Stimulated activated CD8-positive, alpha-beta memory T cell treated with anti-CD3 and anti-CD28 coated beads, Interleukin-15, amount 100 ng/mL, for 4 hours (primary cell): ENCODE measurements at places on chromosomes 12 and 14.

DNA sequence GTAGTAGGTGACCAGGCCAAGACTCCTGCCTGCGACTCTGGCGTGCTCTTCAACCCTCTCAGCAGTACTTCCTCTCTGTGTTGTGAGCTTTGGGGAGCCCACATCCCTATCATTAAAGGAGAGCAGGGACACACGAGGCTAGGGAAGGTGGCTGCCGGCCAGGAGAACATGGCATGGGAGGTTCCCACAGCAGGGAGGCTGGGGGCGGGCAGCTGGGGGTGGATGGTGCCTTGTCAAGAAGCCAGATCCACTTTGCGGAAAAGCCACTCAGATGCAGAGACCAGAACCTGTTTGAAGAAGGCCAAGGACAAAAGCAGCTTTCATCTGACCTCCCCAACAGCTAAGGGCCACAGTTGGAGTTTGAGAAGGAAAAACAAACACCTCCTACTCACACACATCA, 198.6 kb downstream of the BCL11B start:
- DNase-seq = no peak

DNA sequence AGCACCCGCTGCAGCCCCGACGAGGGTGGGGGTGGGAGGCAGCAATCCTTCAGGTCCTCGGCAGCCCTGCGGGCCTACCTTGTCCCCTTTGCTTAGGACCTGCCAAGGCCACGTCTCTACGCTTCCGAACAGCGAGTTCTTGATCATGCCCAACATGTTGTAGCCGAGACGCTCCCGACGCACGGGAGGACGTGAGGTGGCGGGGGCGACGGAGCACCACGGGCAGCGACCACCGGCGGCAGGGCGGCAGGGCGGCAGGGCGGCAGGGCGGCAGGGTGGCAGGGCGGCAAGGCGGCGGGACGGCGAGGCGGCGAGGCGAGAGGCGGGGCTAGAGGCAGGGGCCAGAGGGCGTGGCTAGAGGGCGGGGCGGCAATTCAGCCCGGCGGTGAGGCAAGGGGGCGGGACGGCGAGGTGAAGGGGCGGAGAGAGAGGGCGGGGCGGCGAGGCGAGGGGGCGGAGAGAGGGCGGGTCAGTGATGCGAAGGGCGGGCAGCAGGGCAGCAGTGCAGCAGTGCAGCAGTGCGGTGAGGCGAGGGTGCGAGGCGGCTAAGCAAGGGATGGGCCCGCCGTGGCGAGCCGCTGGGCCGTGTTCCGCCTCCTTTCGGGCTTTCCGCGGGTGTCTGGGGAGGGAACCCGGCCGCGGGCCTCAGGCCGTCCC, at the start of gene HEBP1:
TSS of gene HEBP1 (minus strand) at position 307 of the 657 bp plus-strand sequence. CDS start at position 156, 151 bp downstream.
- peak; percentile 88 for DNase-seq

GRCh38 chr14:89625731-89626232, 208.7 kb upstream of the FOXN3 start:
- no peak for DNase-seq

DNA sequence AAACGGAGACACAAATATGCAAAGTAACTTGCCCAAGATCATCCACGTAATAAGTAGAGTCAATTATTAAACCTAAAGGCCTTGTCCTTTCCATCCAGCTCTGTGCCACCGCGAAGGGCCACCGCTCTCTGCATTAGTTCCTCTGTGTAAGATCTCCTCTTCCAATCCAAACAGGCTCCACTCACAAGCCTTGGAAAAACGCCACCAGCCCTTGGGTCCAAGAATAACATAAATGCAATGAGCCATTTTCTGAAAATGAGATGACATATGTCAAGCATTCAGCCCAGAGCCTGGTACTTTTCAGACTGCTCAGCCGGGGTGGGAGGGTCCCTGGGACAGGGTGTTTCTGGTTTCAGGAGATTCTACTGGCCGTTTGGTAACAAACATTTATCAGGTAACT, 30.0 kb downstream of the DGLUCY start:
- no peak for DNase-seq

DNA sequence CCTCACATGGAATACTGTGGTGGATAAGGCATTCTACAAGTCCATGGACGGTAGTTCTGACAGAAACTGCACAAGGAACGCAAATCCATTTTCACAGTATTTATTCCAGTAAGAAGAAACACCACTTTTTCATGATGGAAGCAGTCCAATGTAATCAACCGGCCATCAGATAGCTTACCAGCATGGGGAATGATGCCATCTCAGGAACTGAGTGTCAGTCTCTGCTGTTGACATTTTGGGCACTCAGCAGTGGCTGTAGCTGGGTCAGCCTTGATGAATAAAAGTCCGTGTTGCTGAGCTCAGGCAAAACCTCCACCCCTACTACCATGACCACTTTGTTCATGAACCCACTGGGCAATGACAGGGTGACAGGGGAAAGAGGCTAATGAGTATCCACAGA, 103.4 kb downstream of the PLCZ1 start:
- no peak for DNase-seq

DNA sequence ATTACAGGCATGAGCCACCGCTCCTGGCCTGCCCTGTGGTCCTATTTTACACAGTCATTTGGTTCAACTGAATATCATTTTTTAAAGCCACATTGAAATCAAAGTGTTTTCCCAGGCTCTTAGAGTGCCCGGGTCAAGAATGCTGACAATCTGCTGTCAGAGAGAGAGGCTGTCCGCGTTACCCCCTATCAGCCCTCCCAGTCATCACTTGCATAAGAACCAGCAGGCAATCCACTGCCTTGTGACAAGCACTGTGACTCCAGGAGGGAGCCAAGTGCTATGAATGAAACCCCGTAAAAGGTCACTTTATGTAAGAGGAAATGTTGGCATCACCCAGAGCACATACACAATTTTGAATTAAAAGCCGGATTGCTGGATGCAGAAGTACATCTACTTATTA, 13.5 kb downstream of the PHLDA1 start:
- DNase-seq = no peak

- no peak for DNase-seq
These were observed 6.1 kb downstream of the KRT81 start for GRCh38 chr12:52285172-52285745.

DNA sequence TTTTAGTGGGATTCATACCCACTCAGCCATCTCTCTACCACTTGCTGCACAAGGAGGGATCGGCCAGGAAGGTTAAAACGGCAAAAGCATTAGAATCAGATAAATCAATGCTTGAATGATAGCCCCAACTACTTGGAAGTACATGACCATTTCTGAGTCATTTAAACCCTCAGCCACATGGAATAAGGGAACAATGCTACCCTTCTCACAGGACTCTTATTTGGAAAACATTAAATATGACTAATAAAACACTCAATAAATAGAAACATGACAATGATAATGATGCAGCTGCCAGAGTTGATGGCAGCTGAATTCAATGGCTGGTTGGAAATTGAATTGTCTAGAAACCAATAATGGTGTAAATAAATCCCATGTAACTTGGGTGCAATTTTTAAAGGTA, 165.4 kb downstream of the FLRT2 start:
- no peak for DNase-seq

- no peak for DNase-seq
These were observed 178.8 kb downstream of the GRIP1 start for GRCh38 chr12:66500091-66500490.

DNA sequence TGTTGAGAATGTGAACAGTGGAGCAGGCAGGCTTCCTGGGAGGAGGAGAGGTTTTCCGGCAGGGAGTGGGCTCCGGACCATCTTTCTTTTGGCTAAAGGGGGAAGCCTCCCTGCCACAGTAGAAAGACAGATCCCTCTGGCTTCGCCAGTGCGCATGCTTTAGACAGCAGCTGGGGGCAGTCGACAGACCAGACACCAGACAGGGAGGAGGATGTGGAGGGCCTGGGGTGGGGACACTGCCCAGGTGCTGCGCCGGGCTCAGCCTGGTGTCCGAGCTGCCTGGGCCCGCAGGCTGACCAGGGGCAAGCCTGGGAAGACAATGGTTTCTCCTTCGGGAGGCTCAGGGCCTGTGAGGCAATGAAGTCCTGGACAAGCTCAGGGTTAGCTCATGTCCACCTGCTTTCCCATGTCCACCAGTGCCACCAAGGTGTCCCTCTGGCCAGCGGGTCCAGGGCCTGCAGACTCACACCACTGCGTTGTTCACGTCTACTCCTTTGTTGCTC, 67.3 kb downstream of the PRIMA1 start:
- DNase-seq = no peak

DNA sequence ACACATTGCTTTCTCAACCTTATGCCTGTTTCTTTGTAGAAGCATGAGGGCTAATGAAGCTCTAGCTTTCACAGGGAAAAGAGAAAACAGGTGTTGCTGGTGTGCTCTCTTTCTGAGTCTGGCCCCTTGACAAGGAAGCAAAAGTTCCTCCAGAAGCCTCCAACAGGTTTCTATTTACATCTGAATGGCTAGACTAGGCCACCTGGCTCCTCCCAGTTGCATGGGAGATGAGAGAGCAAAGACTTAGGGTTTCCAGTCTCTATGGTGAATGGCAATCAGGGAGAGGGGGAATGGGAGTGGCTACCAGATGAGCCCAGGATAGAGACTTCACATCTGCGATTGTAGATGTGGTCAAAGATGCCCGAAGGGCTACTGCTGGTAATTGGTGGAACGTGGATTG, 138.1 kb upstream of the PLXNC1 start:
- no peak for DNase-seq

DNA sequence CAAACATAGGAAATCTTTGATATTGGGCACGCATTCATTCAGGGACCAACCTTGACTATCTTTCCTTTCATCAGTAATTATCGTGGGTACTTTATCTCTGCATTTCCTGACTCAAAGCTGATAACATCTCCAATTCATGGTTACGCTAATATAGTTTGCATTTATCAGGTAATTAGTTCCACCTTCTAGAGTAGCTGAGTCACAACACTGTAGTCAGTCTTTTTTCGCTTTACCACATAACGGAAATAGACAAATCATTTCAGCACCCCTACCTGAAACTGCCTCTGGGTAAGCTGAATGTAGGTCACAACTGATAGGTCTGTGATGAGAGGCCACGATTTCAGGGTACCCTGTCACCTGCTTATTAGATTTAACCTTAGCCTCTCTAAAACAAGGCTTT, 36.7 kb upstream of the IL22 start:
- DNase-seq = peak; percentile 10

- DNase-seq = no peak
These were observed 731.9 kb downstream of the NRXN3 start for GRCh38 chr14:78902010-78902623.

DNA sequence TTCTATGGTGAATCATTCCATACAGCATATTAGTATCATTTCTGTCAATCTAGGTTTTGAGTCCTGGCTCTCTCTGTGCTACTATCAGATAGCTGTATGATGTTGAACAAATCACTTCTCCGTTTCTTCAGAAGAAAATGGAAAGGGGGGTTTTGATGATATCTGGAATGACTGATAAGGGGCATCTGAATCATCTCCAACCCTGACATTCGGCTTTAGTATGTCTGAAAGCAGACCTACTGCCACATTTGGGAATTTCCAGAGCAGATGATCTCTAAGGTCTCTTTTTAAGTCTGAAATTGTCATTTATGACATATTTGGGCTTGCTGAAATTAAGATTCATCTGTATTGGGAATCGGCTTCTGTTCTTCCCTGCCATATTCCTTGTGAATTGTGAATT, 10.1 kb downstream of the MLF2 start:
- DNase-seq = no peak

DNA sequence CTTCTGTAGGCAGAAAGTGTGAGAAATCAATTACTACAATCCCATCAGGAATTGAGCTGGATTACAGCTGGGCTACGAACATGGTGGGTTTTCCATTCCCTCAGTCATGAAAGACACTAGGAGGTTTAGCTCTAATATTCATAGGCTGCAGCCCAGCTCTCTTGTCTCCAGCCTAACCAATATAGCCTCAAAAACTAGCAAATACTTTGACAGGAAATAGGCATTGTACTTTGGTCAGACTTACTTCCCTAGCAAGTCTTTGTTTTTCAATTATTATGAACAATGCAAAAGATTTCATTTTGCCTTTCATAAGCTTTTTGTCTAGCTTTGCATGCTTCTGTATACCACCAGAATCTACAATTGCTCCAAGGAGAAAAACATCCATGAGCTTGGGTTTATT, 296.2 kb downstream of the GPHN start:
- no peak for DNase-seq

DNA sequence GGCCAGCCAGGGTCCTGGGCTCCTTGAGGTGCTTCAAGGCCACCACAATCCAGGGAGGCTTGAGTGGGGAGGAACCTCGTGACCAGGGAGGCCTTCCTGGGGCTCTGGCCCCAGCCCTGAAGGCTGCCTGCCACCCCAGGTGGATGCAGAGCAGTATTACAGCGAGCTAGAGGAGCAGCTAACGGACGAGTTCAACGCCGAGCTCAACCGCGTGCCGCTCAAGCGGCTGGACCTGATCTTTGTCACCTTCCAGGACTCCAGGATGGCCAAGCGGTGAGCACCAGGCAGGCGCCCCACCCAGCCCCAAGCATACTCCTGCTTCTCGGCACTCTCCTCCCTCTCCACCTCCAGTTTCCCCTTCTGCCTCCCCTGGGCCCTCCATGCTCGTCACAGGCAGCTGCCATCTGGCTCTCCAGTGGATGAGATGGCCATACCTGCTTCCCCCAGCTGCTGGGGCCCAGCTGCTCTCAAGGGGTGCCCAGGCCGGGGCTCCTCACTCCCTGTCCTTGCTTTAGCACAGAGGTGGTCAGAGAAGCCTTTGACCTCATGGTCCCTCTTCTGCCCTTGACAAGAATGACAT, 30.6 kb downstream of the NGB start:
- no peak for DNase-seq

DNA sequence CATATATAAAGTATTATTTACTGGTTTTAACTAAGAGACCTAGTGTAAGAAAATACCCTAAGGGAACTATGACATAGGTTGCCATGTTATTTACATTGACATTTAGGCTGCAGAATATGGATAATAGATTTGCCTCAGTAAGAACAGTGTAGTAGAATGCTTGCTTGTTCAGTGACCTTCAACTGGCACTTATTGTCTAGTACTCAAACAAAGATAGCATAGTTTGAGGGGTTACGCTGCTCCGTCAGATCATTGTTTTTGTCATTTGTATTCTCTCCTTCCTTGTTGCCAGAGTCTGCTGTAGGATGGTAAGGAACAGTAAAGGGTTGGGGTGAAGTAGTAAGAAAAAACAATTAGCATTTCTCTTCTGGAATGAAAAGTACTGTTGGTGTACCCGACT, 33.2 kb downstream of the TOGARAM1 start:
- no peak for DNase-seq

- no peak for DNase-seq
These were observed 76.1 kb downstream of the TTC7B start for GRCh38 chr14:90740081-90740480.

- DNase-seq = no peak
These were observed 81.5 kb upstream of the TMCC3 start for GRCh38 chr12:94731733-94732360.

DNA sequence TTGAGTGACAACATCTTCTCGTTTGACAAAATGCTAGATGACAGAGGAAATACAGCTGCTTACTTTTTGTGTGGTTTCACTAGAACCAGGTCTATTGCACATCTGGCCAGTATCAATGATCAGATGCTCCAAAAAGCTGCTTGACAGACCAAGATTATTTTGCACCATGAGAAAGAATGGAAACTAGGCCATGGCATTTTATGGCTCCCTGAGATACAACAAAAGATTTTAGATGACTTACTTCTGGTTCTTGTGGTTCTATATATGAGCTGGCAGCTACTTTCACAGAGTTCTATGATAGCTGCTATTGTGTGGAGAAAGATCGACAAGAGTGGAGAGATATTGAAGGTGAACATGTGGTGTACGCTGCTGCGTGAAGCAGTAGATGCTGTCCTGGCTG, 25.9 kb upstream of the PPFIBP1 start:
- DNase-seq = no peak
